A549 (cell line): ENCODE measurements at places on chromosomes 12 and 14. TPM values are rescaled to one million over a fixed set of nuclear protein-coding genes. Genes with fewer than 3 reads are reported as not detected.
A peak's percentile ranks its signal among the peaks of the same experiment; 100 is the strongest.

DNA sequence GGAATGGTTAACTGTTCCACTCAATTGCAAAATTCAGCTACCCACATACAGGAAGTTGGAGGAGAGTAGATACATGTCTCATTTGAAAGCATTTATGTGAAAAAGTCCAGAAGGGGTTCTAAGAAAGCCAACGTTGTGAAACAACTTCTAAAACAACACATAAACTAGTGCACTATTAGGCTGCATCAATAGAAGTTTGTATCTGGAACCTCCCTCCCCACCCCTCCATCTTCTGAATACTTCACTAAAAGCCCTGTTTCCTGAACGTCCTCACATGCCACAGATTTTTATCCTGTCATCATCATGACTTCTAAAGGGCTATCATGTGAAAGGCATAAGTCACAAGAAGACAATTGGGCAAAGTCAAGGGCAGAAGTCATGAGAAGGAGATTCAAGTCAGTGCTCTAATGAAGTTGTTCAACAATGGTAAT, 5.5 kb downstream of the KRT79 start:
- DNase-seq = no peak

The RNASE11 gene
- polyA plus RNA-seq = not detected in 3 replicates

The NANOG gene
- not detected in 3 replicates for polyA plus RNA-seq

The PRDM4 gene
- polyA plus RNA-seq = 13.5 to 14.9 TPM (median 14.6 TPM) in 3 replicates

- DNase-seq = no peak
Measured at GRCh38 chr12:112792301-112792700, 753 bp downstream of the RPH3A start.

The ATN1 gene
- 40.3 to 51.6 TPM (median 51.2 TPM) in 3 replicates for polyA plus RNA-seq

DNA sequence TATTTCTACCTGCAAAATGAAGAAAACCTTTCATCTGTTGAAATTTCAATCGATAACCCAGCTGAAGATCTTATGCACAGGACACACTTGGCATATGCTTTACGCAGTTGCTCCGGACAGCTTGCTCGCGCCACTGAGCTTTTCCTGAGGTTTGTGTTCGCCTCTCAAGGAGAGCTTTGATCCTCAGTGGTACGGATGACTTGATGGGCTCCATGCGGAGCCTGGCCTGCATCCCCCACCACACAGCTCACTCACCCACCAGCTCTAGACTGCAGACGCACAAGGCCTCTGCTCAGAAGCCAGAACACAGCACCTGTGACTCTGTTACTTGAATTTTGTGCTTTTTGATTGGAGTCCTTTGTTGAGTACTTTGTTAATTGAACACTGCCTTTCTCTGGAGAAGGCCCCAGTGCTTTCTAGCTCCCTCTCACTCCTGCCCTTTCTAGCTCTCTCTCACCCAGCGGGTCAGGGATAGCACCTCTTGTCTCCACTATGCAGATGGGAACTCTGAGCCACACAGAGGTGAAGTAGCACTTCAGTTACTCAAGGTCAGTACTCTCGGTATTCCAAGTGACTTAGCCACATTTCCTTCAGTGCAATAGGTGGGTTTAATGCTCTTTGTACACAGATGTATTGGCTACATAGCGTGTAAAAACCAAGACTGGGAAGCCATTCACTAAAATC, 52.1 kb downstream of the TBC1D30 start:
- DNase-seq = no peak

DNA sequence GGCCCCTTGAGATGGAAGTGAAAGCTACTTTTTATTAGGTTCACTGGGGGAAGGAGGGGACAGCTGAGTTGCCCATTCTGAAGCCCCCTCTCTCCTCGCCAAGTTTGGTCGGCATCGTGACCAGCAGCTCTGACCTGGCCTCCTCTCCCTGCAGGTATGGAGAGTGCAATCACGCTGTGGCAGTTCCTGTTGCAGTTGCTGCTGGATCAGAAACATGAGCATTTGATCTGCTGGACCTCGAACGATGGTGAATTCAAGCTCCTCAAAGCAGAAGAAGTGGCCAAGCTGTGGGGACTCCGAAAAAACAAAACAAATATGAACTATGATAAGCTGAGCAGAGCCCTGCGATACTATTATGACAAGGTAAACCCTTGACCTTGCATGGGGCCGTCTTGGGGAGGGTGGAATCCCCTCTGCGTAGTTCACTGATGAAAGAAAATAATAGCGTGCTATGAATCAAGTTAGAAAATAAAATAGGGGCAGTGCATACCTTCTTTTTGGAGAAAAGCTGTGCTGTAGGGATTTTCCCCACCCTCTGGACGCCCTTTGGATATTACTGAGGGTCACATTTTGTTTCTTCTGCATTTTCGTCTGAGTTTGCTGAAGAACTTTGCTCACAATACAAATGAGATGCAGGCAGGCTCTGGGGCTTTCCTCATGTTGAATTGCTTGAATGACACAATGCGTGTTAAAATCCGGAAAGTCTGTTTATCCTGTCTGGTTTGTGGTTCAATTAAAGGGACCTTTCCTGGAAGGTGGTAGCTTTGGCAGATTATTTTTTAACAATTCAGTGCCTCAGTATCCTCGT, 29.4 kb downstream of the ELK3 start:
- no peak for DNase-seq

DNA sequence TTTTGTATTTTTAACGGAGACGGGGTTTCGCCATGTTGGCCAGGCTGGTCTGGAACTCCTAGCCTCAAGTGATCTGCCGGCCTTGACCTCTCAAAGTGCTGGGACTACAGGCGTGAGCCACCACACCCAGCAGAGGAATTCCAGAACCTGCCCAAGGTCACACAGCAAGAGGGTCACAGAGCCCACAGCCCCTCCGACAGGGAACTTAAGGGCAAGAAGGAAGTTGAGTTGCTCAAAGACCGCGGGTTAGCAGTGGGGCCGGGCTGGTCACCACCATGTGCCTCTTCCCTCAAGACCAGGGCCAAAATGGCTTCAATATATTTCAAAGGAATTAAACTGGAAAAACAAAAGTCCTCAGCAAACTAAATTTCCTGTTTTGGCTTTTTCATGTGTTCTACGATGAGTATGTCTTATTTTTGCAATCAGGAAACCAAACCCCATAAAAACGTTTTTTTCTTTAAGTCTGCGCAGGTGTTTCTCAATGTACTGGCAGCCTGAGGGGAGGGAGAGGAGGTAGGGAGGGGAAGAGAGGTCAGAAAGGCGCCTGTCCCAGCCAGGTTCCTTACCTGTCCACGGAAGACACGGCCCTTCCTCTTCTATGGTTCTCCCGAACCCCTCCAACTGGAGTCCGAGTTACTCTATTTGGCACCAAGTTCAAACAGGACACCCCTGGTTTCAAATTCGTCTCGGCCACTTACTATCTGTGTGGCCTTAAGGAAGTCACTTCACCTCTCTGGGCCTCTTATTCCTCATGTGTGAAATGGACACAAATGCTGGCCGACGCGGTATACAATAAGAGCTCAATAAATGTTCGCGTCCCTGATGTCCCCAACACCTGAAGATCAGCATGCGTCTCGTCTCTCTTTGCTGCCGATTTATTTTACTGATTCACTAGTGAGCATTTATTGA, 778 bp downstream of the SLC8B1 start:
- no peak for DNase-seq

The NYNRIN gene
- 0.17 to 0.29 TPM (median 0.19 TPM) in 3 replicates for polyA plus RNA-seq

GRCh38 chr12:116977465-116978380, 67.0 kb downstream of the FBXW8 start:
- DNase-seq = no peak

The ZFC3H1 gene
- 15.2 to 18.9 TPM (median 17.3 TPM) in 3 replicates for polyA plus RNA-seq

DNA sequence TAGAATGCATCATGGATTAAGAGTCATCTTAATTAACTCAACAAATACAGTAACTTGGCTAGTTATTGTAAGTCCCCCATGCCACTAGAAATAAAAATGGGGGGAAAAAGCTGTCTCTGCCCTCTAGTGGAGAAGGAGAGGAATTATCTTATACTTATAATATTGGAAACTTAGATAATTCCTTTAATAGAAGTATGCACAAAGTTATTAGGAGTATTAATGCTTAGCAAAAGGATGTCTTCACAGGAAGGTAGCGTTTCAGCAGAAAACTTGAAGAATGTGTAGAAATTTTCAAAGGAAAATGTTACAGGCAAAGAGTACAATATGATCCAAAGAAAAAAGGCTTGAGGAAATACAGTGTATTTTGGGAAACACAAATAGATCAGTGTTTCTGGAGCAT, 19.8 kb downstream of the OR5AU1 start:
- peak; percentile 20 for DNase-seq

- no peak for DNase-seq
Measured at GRCh38 chr14:89651805-89652204, 234.8 kb upstream of the FOXN3 start.

DNA sequence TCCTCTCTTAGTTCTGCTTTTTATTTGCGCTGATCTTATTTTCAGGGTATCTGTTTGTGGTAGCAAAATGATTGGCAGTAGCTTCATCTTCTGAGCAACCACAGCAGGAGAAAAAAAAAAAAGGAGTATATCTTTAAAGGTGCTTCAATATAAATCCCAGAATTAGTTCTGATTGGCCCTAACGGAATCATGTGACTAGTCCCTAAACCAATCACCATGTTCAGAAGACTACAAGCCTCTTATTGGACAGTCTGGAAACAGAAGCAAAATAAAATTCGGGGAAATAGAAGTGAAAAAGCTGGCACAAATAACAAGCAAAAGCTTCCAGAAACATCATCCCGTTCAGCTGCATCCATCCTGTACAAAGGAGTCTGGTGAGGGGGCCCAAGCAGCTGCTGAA, 49.9 kb upstream of the PTPRO start:
- DNase-seq = peak; percentile 18

DNA sequence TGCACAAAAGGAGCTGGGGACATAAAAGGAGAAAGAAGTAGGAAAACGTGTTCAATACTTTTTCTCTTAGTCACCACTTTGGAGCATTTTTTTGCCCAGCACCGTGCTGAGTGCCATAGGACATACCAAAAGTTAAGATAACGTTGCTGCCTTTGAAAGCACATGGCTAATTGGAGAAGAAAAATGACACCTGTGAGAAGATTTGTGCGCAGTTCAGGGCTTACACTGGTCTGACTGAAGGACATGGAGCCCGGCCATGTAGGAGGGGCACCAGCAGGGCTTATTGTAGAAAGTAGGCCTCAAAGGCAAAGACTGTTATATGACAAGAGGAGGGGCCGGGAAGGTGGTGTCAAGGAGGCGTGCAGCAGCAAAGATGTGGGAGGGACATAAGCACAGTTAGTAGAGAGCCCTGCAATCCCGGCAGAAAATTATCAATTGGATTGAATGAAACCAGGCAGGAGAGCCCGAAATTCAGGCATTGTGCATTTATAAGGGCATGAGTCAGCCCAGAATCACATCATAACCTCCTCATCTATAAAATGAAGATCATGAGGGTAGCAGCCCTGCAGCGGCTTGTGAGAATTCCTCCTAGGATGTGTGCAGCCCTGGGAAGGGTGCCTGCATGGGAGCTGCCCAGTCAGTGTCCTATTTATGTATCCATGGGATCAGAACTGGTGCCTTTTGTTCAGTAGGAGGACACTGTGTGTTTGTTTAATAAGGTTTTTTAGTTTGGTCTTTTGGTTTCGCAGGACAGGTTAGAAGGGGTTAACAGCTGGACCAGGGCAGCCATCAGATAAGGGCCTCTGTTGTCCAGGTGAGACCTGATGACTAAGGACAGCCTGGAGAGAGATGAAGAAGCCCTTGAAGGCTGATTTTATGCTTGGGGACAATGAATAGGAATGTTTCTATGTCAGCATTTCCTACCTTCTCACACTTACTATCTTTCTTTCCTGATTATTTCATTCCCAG, 122.4 kb downstream of the GPR135 start:
- no peak for DNase-seq

DNA sequence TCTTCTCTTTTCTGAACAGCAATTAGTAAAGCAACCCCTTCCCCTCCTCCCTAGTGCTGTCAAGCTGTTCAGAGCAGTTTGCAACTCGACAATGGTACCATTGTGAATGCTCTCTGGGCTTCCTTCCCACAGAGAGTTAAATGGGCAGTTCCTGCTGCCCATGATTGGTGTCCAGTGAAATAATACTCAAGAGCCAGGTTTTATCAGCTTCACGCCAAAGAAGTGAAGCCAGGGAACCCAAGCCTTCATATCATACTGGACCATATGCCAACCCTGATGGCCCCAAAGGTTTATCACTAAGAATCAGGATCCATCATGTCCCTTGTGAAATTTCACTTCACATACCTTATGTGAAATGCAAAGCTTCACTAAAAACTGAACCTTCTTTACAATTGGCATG, 24.7 kb downstream of the INSM2 start:
- no peak for DNase-seq

The SH2B3 gene
- polyA plus RNA-seq = 2.4 to 2.5 TPM (median 2.5 TPM) in 3 replicates

GRCh38 chr12:57047981-57048380, 1.9 kb downstream of the MYO1A start:
- DNase-seq = no peak

The SRRM4 gene
- not detected in 3 replicates for polyA plus RNA-seq

The GPR84 gene
- polyA plus RNA-seq = 0.04 TPM in 1 of 3 replicates, not detected in the others

The KCNJ8 gene
- 0.60 to 0.79 TPM (median 0.68 TPM) in 3 replicates for polyA plus RNA-seq

The OAS2 gene
- 0.05 TPM in 1 of 3 replicates, not detected in the others for polyA plus RNA-seq

- no peak for DNase-seq
Measured at GRCh38 chr14:36823651-36824050, 162.0 kb downstream of the PAX9 start.

The TAPBPL gene
- polyA plus RNA-seq = 2.3 to 3.4 TPM (median 2.8 TPM) in 3 replicates

- DNase-seq = no peak
Measured at GRCh38 chr14:101033446-101034165, 130.1 kb upstream of the RTL1 start.

DNA sequence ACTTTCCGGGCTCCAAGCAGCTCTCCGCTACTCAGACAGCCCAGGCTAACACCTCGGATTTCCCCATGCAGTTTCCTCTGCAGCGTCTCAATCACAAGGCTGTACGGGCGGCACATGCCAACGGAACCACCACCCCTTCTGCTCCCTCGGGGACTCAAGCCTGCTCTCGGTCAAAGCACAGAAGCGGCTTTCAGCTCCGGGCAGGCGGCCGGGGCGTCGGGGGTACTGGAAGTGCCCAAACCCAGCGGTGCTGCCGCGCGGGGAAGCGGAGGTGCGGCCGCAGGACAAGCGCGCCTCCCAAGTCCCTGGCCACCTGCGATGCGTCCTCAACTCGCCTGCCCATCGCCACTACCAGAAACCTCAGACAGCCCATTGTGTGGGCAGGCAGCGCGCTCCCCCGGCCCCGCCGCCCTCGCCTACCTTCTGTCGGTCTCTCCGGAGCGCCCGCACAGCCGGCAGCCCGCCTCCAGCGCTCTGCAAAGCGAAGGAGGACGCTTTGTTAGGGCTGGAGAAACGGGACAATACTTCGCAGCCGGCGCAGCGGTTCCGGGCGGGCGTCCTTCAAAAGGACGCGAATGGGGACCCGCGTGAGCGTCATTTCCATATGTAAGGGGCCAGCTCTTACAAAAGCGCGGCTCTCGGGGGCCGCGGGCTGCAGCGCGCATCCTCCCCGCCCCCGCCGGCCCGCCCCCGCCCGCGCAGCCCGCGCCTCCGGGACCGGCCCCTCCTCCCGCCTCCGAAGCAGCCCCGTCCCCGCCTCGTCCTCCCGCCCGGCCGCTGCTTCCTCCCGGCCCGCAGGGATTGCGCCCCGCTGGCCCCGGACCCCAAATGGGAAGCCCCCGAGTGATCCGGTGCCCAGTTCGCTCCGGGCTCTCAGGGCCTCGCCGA, 674 bp downstream of the NIN start:
- DNase-seq = peak; percentile 9

- no peak for DNase-seq
Measured at GRCh38 chr12:90207799-90208198, 499.2 kb upstream of the ATP2B1 start.

The ANKS1B gene
- 0.80 to 1.5 TPM (median 1.1 TPM) in 3 replicates for polyA plus RNA-seq

The GPR68 gene
- polyA plus RNA-seq = 0.07 to 0.09 TPM (median 0.09 TPM) in 3 replicates
